ENCODE measurements at places on chromosomes 5 and 9.

DNA sequence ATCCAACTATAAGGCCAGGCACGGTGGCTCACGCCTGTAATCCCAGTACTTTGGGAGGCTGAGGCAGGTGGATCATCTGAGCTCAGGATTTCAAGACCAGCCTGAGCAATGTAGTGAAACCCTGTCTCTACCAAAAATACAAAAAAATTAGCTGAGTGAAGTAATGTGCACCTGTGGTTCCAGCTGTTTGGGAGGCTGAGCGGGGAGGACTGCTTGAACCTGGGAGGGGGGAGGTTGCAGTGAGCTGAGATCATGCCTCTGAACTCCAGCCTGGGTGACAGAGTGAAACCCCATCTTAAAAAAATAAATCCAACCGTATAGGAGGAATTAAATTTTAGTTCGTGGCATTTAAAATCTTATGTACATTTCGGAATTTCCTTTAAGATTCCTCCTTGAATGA lies 123.4 kb downstream of the CDC42SE2 start:
- DNase-seq, result no peak

DNA sequence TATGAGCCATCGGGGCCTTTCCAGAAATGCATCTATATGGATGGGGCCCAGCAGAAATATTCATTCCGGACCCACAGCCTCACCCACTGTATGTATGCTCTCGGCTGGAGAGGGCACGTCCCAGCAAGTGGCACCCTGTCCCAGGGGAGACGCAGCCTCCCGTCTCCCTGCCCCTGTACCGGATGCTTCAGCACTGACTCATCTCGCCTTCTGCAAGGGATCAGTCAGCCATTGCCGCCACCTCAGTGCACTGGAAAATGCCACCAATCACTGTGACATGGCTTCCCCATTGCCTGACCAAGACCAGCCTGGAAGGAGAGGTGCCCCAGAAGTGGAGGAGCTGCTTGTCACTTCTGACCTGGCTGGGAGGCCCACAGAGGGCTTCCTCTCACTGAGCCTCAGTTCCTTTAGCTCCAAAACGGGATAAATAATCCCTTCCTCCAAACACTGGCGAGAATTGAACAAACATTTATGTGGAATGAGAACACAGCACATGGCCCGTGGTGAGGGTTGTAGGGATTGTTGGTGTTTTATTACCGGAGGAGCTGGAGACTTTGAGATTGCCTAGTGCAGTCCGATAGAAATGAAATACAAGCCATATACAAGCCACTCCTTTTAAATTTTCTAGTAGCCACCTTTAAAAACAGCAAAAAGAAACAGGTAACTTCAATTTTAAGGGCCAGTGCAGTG lies 43.9 kb upstream of the ORM1 start:
- DNase-seq, result peak; percentile 47

GRCh38 chr5:111932628-111933027 lies 175.6 kb upstream of the NREP start:
- DNase-seq, result no peak

DNA sequence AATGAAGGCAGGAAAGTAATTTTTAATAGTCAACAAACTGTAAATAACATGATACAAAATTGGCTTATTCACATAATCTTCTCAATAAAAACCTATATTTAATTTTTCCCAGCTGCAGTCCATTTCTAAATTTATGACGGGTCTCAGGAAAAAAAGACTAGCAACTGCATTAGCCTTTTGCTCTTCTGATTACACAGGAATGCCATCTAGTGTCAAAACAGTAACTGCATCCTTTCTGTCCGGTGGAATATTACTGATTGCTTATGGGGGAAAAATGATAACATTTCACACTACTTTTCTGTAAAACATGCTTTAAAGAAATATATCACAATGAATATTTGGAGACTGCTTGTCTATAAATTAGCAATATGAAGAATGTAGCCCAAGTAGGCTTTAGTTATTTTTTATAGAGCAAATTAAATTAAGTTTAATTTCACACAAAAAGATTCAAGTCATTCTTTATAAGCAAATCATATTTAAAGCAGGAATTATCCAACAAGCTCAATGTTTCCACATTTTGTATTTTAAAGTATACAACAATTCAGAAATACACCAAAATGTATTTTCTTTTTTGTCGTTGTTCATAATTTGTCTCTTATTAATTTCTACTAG lies 534.7 kb downstream of the CDH10 start:
- no peak for DNase-seq

GRCh38 chr5:176731506-176732160 lies 78.7 kb upstream of the UNC5A start:
- no peak for DNase-seq

DNA sequence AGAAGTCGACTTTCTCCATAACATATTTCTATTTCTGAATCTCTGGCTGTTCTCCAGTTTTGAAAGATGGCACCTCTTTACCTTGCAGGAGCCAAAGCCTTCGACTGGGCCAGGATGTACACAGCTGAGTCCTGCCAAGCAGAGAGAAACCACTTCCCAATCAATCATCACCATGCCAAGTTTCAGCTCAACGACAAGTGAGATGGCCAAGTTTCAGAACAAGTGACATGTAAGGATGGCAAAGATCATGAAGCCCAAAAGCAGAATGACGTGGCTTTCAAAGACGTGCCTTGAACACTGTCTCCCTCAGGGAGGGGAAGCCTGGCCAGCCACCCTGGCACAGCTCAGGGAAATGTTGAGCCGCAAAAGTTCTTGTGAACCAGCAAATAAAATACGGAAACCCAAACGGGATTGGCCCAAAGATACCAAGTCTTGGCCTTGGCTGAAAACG lies 17.7 kb downstream of the STK10 start:
- no peak for DNase-seq

GRCh38 chr9:133188006-133188842 lies 20.8 kb downstream of the OBP2B start:
- no peak for DNase-seq

DNA sequence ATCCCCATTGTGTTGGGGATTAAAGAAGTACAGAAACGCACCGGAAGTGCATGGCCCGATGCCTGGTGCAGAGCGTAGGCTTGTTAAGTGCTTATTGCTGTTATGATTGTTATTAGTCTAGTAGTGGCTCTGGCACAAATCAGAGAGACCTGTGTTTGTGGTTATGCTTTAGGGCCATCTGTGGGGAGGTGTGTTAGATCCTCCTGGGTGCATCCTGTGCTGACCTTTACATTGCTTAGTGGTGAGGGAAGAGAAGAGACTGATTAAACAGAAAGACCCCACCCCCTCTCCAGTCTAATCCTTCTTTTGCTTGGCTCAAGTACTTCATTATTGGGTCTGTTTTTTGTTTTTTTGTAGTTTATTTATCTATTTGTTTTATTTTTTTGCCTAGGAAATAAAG lies 112.7 kb upstream of the SPRY4 start:
- peak; percentile 19 for DNase-seq

DNA sequence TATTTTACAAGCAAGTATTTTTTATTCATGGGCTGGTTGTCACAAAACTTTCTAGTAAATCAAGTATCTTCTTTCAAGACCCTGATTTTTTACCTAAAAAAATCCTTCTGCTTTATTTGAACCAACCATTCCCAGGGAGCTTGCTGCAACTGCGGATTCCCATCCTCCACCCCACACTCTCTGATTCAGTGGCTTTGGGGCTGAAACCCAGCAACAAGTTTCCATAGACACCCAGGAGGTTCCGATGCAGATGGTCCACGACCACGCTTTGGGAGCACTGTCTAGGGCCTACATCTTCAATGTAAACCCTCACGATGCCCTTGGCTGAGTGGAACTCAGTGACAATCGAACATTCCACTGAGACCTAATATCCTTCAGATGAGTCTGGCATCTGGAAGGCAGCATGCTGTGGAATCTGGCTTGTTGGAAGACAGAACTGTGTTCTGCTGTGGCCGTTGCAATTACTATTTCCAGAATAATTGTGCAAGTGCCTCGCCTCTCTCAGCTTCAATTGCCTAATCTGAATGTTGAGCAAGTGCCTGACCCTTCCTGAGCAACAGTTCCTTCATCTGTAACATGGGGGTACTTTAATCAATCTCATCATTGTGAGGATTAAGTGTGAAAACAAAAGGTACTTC lies 105.1 kb downstream of the INSYN2B start:
- DNase-seq, result no peak

GRCh38 chr5:115243412-115243811 lies 19.3 kb downstream of the PGGT1B start:
- DNase-seq, result no peak

- DNase-seq, result no peak
These were observed 563.9 kb downstream of the RAB3C start for GRCh38 chr5:59146729-59147128.

DNA sequence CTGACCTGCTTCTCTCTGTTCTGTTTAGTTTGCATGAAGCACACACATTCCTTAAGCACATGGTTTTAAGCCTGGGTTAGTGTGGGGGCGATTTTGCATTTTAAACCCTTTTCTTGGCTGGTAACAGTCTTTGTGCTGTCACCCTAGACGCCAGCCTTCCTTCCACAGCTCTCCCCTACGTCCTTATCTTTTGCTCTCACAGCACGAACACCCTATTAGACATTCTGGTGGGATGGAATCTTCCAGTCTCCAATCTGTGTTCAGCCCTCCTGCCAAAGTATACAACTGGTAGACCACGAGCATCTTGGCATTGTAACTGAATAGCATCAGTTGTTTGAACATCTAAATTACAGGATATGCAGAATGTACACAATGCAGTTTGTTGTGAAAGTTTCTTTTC lies 316.9 kb upstream of the IRX2 start:
- no peak for DNase-seq

- DNase-seq, result no peak
These were observed 29.8 kb downstream of the PROP1 start for GRCh38 chr5:177966009-177966838.

DNA sequence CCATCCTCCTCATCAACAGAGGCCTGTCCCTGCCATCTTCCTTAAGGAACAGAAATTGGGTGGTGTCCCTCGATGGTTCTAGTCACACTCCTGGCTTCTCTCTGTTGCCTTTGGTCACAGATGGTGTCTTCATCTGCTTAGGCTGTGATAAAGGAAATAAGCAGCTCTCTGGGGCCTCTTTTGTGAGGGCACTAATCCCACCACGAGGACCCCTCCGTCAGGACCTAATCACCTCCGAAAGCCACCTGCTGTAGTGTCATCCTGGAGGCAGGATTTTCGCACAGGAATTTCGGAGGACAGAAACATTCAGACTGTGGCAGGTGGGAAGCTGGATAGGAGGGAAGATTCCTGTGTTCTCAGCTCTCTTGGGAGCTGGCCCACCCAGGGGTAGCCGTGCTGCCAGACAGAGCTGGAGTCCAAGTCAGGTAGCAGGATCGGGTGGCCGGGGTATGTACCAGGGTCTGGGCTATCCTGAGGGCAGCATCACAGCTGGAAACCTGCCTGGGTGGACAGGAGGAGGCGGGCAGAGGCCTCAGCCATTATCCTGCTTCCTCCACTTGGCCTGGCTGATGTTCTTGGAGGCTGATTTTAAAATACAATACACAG lies 59.5 kb downstream of the ANKRD33B start:
- no peak for DNase-seq

- no peak for DNase-seq
These were observed 185.5 kb downstream of the RGS3 start for GRCh38 chr9:113649054-113649453.

DNA sequence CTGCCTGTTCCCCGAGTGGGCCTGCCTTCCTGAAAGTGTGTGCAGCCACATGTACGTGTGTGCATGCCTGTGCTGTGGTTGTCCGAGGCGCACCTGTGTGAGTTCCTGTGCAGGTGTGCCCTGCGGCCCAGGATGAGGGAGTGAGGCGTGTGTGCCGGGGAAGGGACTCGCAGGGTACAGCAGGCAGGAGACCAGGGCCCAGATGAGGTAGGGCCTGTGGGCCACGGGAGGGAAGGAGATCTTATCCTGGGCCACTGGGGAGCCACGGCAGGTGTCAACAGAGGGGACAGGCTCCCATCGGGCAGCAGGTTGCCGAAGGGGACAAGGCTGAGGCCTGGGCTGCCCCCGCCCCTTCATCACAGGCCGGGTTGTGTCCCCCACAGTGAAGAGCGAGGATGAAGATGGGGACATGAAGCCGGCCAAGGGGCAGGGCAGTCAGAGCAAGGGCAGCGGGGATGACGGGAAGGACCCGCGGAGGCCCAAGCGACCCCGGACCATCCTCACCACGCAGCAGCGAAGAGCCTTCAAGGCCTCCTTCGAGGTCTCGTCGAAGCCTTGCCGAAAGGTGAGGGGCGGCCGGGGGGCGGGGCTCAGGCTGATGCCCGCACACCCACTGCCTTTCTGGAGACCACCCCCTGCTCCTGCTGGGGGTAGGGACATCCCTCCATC lies 79.2 kb downstream of the LMX1B start:
- DNase-seq, result no peak

GRCh38 chr9:107749787-107750444 lies 260.3 kb upstream of the KLF4 start:
- peak; percentile 96 for DNase-seq

DNA sequence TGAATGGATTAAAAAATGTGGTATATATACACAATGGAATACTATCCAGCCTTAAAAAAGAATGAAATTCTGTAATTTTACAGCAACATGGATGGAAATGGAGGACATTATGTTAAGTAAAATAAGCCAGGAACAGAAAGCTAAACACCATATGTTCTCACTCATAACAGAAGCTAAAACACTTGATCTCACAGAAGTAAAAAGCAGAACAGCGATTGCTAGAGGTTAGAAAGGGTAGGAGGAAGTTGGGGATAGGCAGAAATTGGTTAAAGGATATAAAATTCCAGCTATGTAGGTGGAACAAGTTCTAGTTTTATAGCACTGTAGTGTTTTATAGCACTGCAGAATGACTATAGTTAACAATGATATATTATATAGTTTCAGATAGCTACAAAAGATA lies 15.8 kb downstream of the MARCHF3 start:
- no peak for DNase-seq

DNA sequence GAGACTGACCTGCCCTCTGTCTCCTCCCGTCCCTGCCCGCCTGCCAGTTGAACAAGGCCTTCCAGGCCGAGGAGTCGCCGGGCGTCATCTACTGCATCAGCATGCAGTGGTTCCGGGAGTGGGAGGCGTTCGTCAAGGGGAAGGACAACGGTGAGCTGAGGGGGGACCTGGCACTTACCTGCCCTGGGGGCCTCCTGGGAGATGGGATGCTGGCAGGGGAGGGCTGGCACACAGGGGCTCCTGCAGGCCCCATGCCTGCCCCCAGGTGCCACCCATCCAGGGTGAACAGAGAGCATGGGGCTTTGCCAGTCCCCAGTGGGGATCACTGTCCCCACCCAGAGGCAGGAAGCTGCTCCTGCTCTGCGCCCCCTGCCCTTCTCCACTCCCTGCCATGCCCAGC lies 43.0 kb downstream of the USP20 start:
- no peak for DNase-seq

DNA sequence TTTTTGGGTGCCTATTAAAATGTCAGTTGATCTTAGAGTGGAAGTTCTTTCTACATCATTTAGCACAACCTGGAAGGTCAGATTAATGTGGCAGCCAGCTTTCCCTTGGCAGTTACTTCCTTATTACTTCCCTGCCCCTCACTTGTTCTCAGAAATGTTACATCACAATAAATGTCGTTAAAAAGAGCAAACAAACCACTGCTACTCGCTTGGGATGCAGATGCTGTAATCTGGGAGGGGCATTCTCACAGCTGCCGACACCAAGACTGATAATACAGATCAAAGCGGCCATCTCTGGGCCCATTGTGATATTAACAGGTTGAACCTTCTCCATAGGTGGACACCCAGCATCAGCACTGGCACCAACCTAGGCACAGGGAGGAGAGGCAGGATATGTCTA lies 29.3 kb downstream of the PLAC8L1 start:
- DNase-seq, result no peak

Measured in HFF-Myc (cell line).